ENCODE measurements at places on chromosomes 5 and 9.
A peak's percentile ranks its signal among the peaks of the same experiment; 100 is the strongest.

DNA sequence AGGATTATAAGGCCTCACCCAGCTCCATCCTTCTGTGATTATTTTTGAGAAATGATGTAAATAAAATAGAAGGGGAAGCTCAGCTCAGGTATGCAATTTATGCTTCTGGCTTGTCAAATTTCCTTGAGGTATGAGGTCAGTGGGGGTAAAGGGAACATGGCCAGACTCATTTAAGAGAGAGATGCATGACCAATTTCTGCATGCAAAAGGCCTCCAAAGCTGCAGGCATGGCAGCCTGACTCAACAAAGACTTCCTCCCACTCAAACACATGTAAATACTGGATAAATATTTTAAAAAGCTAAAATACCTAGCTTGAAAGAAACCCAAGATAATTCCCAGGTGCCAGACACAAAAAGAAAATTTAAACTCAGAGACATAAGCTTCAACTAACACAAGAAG, 101.4 kb upstream of the SLC1A3 start:
- peaks cover 11% of the 10 kb centered on the region for H3K4me1 ChIP-seq
- H3K36me3 ChIP-seq, result no peaks in the 10 kb centered on the region
- no peak overlapping the region for H3K4me3 ChIP-seq
- no peak for DNase-seq
- no peak overlapping the region for H3K27ac ChIP-seq
- peaks cover 19% of the 10 kb centered on the region for H3K27me3 ChIP-seq

DNA sequence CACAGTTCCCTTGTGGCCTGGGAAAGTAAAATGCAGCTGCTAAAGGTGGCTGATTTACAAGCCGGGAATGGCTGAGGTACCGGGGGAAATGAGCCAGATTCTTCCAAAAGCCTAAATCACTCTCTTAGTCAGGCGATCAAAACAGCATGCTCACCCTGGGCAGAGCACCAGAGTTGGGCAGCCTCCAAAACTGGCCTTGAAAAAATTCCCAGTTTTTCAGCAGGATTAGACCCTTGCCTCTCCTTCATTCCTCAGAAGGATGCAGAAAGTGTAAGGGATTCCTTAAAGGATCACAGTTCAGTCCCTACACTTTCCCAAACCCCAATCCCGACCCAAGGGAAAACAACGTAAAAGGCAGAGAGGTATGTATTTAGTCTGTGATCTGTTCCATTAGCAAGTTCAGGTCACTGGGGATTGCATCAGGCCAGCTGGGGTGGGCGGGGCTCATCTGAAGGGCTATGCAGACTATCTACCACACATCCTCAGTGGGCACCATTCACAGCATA, 16.9 kb downstream of the TMEM174 start:
- H3K4me3 ChIP-seq, result no peak overlapping the region
- no peak overlapping the region for H3K27ac ChIP-seq
- no peaks in the 10 kb centered on the region for H3K27me3 ChIP-seq
- H3K36me3 ChIP-seq, result no peaks in the 10 kb centered on the region

DNA sequence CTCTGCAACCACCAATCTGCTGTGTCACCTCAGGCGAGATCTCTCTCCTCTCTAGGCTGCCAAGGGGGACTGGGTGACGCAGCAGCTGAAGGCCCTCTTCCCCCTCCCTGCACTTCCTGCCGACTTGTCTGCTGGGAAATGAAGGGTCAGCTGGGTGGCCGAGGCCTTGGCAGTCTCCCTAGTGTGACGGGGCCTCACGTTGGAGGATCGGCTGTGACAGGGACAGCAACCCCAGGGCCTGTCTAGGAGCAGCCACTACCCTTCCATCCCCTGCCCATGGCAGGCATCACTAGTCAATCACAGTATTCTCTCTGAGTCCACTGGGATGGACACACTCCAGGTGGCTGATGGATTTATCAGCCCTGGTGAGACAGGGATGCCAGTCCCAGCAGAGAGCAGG, 107.3 kb upstream of the SARDH start:
- H3K4me1 ChIP-seq, result no peaks in the 10 kb centered on the region
- no peak for DNase-seq
- no peak overlapping the region for H3K27ac ChIP-seq
- H3K36me3 ChIP-seq, result no peaks in the 10 kb centered on the region
- no peak overlapping the region for H3K4me3 ChIP-seq
- H3K27me3 ChIP-seq, result no peaks in the 10 kb centered on the region

- H3K4me1 ChIP-seq, result peaks cover 8% of the 10 kb centered on the region
- peak; percentile 86 for DNase-seq
- H3K36me3 ChIP-seq, result peaks cover 12% of the 10 kb centered on the region
- H3K27me3 ChIP-seq, result peaks cover 56% of the 10 kb centered on the region
- peak overlapping the region; percentile 12 for H3K27ac ChIP-seq
Measured at GRCh38 chr5:73437101-73437776, 11.3 kb downstream of the FOXD1 start.

DNA sequence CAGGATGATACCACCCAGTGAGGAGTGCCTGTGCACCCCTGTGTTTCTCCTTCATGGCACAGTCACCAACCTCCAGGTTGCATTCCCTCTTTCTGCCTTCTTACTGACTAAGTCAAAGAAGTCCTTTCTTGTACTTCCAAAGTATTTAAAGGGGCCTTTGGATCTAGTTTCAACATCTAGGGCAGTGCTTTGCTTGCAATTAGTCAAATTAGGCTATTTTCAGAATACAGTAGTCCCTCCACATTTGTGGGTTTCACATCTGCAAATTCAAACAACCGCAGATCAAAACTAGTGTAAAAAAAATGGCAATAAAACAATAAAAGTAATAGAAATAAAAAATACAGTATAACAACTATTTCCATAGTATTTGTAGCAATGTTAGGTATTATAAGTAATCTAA, 333.9 kb upstream of the SEMA6A start:
- H3K4me1 ChIP-seq, result peaks cover 16% of the 10 kb centered on the region
- no peak overlapping the region for H3K4me3 ChIP-seq
- H3K27ac ChIP-seq, result no peak overlapping the region
- H3K36me3 ChIP-seq, result no peaks in the 10 kb centered on the region
- DNase-seq, result no peak

DNA sequence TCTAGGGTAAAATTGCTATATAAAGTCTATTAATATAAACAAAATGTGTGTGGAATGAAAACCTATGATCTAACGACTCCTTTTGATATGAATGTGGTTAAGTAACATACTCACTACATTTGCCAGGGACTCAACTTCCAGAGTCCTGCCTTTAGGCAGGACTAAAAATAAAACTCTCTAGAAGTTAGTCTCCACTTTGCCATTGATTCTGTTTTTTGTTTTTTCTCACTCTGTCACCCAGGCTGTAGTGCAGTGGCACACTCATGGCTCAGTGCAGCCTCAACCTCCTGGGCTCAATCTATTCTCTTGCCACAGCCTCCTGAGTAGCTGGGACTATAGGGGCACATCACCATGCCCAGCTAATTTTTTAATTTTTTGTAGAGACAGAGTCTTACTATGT, 30.0 kb downstream of the ZCCHC10 start:
- H3K27ac ChIP-seq, result peak overlapping the region; percentile 47
- H3K36me3 ChIP-seq, result no peaks in the 10 kb centered on the region
- no peak for DNase-seq
- H3K4me1 ChIP-seq, result no peaks in the 10 kb centered on the region
- no peaks in the 10 kb centered on the region for H3K27me3 ChIP-seq

GRCh38 chr9:93050231-93050630, 8.3 kb upstream of the SUSD3 start:
- H3K4me3 ChIP-seq, result no peak overlapping the region
- DNase-seq, result no peak
- H3K27ac ChIP-seq, result no peak overlapping the region

DNA sequence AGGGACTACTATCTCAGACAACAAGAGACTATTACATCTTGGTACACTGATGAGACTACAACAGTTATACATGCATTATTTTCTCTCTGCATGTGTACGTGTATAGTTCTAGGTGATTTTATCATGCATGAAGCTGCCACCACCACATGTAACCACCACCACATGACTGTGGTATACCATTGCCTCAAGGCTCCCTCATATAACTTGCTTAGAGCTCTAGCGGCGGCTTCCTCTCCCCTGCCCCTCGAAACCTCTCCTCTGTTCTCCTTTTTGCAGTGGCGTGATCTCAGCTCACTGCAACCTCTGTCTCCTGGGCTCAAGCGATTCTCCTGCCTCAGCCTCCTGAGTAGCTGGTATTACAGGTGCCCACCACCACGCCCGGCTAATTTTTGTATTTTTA, 162.3 kb downstream of the AOPEP start:
- H3K4me1 ChIP-seq, result peaks cover 56% of the 10 kb centered on the region
- peak overlapping the region; percentile 56 for H3K27ac ChIP-seq
- no peak for DNase-seq
- no peaks in the 10 kb centered on the region for H3K27me3 ChIP-seq

DNA sequence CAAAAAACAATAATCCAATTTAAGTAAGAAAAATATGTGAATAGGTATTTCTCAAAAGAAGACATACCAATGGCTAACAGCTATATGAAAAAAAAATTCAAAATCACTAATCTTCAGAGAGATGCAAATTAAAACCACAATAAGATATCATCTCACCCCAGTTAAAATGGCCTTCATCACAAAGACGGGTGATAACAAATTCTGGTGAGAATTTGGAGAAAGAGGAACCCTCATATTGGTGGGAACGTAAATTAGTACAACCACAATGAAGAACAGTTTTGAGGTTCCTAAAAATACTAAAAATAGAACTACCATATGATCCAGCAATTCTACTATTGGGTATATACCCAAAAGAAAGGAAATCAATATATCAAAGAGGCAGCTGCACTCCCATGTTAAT, 94.3 kb downstream of the TMEM167A start:
- H3K27ac ChIP-seq, result no peak overlapping the region
- no peaks in the 10 kb centered on the region for H3K36me3 ChIP-seq
- no peak for DNase-seq
- H3K4me1 ChIP-seq, result peaks cover 15% of the 10 kb centered on the region

- peaks cover 22% of the 10 kb centered on the region for H3K4me1 ChIP-seq
- no peak overlapping the region for H3K27ac ChIP-seq
- DNase-seq, result no peak
- H3K4me3 ChIP-seq, result no peak overlapping the region
Measured at GRCh38 chr9:22131817-22132216, 122.7 kb upstream of the CDKN2B start.

GRCh38 chr5:132008961-132009680, 2.3 kb downstream of the ACSL6 start:
- H3K4me1 ChIP-seq, result no peaks in the 10 kb centered on the region
- H3K36me3 ChIP-seq, result peaks cover 11% of the 10 kb centered on the region
- DNase-seq, result no peak
- no peak overlapping the region for H3K27ac ChIP-seq
- peaks cover 40% of the 10 kb centered on the region for H3K27me3 ChIP-seq

- H3K36me3 ChIP-seq, result peaks cover 46% of the 10 kb centered on the region
- H3K4me1 ChIP-seq, result no peaks in the 10 kb centered on the region
- no peaks in the 10 kb centered on the region for H3K27me3 ChIP-seq
- no peak overlapping the region for H3K4me3 ChIP-seq
- no peak for DNase-seq
- H3K27ac ChIP-seq, result no peak overlapping the region
Measured at GRCh38 chr5:126811515-126812198, 34.7 kb downstream of the LMNB1 start.

DNA sequence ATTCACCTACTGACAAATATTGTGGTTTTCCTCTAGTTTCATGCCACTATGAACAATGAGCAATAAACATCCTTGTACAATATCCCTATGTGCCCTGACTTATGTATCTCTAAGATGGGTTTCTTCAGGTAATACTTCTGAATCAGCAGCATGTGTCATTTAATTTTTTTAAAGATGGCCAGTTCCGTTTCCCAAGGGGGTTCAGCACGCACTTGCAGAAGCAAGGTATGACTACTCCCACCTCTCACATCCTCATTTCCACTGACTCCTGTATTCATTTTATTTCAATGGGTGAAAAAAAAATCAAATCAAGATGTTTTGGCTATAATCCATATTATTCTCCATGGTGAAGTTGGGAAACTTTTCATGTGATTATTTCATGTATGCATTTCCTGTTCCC, 14.7 kb upstream of the ADAMTS19 start:
- DNase-seq, result no peak
- H3K27me3 ChIP-seq, result no peaks in the 10 kb centered on the region
- H3K36me3 ChIP-seq, result no peaks in the 10 kb centered on the region
- no peak overlapping the region for H3K27ac ChIP-seq

GRCh38 chr9:134335061-134335460, 8.8 kb downstream of the RXRA start:
- no peaks in the 10 kb centered on the region for H3K27me3 ChIP-seq
- peaks cover 14% of the 10 kb centered on the region for H3K4me1 ChIP-seq
- no peak overlapping the region for H3K27ac ChIP-seq
- H3K4me3 ChIP-seq, result no peak overlapping the region
- no peaks in the 10 kb centered on the region for H3K36me3 ChIP-seq

GRCh38 chr5:44952376-44952775, 143.6 kb downstream of the MRPS30 start:
- H3K4me3 ChIP-seq, result no peak overlapping the region
- no peaks in the 10 kb centered on the region for H3K4me1 ChIP-seq

DNA sequence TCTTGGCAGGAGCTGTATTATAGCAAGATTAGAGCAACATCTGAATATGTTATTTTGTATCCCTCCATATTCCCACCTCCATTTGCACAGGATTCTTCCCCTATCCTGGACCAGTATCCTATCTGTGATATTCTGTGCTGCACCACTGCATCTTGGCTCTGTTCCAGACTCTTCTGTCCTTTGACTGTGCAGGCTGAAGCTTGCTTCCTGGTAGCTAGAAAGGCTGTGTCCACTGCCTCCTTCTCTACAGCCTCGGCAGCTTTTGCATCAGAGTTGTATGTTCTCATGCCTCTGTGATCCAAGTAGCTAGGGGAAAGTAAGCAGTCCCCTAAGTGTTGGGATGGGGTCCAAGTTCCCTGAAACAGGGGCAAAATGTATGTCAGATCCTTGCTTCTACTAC, 104.1 kb downstream of the GAS1 start:
- no peaks in the 10 kb centered on the region for H3K4me1 ChIP-seq
- H3K27me3 ChIP-seq, result peaks cover 36% of the 10 kb centered on the region
- no peak overlapping the region for H3K27ac ChIP-seq
- H3K36me3 ChIP-seq, result no peaks in the 10 kb centered on the region

GRCh38 chr9:116464423-116464822, 222.7 kb upstream of the TRIM32 start:
- H3K36me3 ChIP-seq, result no peaks in the 10 kb centered on the region
- DNase-seq, result no peak
- H3K4me1 ChIP-seq, result no peaks in the 10 kb centered on the region
- no peak overlapping the region for H3K4me3 ChIP-seq

All from Calu3 (cell line).